ENCODE measurements at places on chromosomes 16 and 17.

- no peak for DNase-seq
Observed at GRCh38 chr17:73163043-73163442, 1.8 kb upstream of the SSTR2 start.

DNA sequence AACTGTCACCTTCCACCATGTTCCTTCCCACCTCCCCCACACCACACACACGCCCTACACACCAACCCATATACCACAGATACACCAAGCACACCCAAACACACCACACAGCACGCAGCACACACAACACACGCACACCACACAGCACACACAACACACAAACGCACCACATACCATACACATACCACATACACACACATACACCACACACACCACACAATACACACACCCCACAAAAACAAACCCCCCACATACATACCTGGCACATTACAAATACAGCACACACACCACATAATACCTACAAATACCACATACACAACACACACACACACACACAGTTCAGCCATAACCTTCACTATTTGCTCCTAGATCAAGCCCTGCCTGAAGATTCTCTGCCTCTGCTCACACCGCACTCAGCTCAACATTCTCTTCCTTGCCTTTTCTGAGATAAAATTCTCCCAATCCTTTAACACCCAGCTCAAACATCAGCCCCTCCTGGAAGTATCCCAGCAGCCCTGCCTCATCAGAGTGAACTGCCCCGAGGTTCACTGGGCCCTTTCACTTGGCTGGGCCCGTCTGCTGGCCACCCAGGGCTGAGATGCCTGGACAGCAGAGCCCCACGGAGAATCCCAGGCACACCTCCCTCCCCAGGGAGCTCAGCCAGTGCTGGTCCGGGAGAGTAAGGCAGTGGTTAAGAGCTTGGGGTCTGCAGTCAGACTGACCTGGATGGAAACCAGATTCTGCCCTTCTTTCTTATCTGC, 31.9 kb upstream of the CPNE2 start:
- DNase-seq, result no peak

GRCh38 chr16:74305978-74306784, 9.6 kb downstream of the PSMD7 start:
- DNase-seq, result no peak

GRCh38 chr17:16091773-16092172, 92.1 kb downstream of the TTC19 start:
- no peak for DNase-seq

DNA sequence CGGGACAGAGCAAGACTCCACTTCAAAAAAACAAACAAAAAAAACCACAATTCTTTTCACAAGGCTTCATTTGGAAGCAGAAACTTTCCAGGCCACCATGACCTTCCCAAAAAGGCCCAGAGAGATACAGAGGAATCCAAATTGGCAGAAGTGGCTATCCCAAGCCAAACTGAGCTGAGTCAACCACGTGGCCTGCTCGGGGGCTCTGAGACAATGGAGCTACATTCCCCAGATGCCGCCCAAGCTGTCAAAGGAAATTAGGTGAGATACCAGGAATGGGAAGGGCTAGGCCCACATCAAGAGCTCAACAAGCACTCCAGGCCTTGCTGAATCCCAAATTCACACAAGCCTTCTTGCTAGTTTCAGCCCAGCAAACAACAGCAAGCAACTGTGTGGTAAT, 5.7 kb upstream of the EXOSC6 start:
- no peak for DNase-seq

DNA sequence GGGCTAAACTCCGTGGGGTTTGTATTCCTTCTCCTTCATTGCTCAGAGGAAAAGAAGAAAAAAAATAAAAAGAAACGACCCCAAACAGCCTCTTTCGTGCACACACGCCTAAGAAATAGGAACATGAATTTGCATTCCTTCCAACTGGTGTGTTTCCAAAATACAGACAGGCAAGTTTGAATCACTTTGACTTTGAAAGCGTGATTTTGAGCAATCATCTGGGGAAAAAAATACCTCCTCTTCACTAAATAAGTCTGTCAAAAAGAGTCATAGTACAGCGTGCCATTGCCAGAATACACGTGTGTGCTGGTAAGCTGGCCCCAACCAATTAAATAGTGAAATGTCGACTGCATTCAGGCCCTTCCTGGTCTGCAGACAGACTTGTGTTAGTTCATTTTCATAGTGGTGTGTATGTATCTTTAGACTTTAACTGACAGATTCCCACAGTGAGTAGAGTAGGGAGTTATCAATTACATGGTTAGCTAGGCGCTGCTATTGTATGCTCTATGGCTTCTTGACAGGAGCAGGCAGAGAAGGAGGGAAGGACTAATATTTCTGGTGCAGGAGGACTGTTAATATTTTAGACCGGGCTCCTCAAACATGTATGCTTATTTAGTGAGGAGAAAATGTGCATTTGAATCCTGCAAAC, 618.3 kb downstream of the MAF start:
- no peak for DNase-seq

DNA sequence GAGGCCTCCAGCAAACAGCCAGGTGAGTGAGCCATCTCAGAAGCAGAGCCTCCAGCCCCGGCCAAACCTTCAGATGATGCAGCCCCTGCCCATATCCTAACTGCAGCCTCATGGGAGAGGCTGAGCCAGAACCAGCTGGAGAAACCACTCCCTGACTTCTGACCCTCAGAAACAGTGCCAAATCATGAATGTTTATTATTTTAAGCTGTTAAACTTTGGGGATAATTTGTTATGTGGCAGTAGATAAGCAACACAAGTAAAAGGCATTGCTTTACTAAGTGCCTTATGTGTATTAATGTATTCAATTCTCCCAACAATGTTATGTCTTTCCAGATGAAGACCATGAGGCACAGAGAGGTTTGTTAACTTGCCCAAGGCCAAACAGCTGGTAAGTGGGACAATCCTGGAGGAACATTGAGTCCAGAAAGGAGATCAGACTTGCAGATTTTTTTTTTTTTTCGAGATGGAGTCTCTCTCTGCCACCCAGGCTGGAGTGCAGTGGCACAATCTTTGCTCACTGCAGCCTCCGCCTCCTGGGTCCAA, 59.6 kb downstream of the SOCS1 start:
- no peak for DNase-seq

- DNase-seq, result no peak
Observed at GRCh38 chr17:55242476-55242875, 22.3 kb upstream of the HLF start.

DNA sequence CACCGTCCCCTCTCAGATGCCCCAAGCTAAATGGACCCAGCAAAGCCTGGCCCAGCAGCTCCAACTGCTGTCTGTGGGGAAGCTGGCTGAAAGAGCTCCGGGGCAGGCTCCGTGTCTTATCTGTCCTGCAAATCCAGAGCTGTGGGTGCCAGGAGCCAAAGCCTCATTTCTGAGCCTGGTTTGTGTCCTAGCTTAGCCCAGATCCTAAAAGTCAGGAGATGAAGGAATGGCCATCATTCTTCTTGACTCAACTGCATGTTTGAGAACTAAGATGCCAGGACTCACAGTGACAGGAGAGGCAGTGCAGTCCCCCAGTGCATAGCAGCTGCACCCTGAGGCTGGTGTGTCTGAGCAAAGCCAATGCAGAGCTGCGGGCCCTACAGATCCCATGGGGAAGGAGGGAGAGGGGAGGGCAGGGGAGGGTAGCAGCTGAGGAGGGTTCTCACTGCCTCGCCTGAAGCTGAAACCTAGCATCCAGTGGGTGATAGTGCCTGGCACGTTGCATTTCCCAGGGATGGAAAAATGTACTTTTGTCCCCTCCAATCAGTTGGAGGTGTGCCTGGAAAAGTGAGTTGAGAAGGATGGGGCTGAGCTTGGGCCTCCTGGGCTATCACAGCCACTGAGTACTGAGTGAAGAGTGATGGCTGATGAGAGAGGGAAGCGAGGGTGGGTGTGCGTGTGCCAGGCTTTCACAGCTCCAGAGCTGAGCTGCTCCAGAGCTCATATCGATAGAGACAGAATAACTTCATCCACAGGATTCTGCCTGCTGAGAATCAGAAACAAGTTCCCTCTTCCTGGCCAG, 24.5 kb upstream of the CD300E start:
- no peak for DNase-seq

DNA sequence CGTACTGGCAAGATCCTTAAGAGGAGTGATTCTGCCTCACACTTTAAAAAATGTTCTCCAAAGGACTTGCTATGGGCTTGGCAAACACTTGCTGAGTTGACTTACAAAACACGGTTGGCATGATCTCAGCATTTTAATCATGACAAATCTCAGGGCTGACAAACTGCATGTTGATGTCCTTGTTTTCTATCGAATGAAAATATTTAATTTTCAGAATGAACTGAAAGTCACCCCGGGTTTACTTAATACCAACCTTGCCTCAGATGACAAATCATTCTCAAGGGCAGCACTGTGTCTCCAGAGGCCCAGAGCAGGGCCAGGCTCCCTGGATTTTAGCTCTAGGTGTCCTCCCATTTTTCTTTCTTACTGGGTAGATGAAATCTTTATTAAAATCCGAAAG, 229.1 kb upstream of the ZFHX3 start:
- DNase-seq, result no peak

- no peak for DNase-seq
Observed at GRCh38 chr16:77928096-77928495, 94.3 kb upstream of the CLEC3A start.

GRCh38 chr17:60493847-60494321, 32.2 kb downstream of the APPBP2 start:
- DNase-seq, result no peak

GRCh38 chr16:69399361-69399760, 13.6 kb upstream of the TERF2 start:
- DNase-seq, result no peak

DNA sequence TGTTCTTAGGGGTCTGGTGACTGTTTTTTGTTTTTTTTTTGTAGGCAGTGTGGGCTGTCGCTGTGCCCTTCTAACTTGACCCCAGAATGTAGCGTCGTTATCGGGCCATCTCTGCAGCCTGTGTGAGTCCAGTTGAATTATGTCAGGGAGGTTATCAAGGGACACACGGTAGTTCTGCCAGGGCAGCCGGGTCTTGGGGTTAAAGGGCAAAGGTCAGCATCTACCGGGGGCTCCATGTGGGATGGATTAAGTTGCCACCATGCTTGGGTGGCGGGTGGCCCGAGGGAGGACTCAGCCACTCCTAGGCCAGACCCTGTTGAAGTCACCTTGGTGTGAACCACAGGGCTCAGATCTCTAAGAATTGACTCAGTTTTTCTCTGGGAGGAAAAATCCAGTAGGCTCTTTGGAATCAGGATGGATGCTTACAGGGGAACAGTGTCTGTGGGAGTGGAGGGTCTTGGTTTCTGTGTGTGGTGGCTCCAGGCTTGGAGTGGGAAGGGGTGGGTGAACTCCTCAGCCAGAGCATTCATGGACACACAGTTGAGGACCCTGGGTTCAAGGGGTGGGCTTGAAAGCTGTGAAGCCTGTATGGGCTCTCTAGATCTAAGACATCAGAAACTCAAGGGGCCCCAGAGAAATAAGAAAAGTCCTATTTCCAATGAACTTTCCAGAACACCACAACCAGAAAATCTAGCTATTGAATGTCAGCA, 191.7 kb downstream of the IRF8 start:
- DNase-seq, result no peak

GRCh38 chr16:30699615-30700099, 686 bp downstream of the SRCAP start:
- no peak for DNase-seq

DNA sequence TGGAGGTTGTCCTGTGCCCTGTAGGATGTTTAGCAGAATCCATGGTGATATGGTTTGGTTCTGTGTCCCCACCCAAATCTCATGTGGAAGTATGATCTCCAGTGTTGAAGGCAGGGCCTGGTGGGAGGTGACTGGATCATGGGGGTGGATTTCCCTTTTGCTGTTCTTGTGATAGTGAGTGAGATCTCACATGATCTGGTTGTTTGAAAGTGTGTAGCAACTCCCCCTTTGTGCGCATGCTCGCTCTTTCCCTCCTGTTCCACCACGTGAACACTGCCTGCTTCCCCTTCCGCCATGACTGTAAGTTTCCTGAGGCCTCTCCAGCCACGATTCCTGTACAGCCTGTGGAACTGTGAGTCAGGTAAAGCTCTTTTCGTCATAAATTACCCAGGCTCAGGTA, 61.9 kb downstream of the ARHGAP17 start:
- DNase-seq, result no peak

GRCh38 chr17:43909537-43910231, 2.3 kb upstream of the MPP2 start:
- no peak for DNase-seq

DNA sequence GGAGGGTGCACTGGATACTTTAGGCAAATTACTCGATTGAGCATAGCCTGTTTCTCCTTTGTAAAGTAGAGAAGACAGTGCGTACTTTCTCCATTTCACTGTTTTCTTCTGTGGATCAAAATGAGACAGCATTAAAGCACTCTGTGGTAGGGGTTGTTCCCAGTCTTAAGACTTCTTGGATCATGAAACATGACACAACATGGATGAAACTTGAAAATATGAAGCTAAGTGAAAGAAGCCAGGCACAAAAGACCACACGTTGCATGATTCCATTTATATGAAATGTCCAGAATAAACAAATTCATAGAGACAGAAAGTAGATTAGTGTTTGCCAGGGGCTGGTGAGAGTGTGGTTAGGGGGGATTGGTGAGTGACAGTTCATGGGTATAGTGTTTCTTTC, 61.8 kb upstream of the MED9 start:
- DNase-seq, result no peak

DNA sequence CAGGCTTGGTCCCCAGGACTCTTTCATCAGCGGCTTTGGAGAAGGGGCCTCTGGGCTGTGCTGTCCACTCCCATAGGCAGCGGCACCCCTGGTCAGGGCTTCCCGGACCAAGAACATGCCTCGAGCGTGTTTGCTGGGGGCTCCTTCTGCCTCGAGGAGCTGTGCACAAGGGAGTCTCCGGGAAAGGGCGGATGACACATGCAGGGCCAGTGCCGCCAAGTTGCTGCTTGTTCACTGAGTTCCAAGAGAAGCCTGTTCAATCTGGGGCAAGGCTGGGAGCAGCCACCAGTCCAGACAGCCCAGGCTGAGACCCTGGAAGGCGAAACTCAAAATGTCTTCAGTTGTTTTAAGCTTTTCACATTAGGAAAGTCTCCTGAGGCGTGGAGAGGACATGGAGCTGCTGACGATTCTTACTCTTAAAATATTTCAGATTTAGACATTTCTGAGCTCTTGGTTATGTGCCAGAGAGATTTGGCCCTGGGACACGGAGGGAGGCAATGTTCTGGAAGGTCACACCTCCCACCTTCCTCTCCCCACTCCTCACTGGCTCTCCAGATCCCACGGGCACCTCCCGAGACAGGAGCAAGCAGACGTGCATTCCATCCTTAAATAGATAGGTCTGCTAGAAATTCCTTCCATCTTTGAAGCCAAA, 84.5 kb upstream of the ZNF469 start:
- peak; percentile 46 for DNase-seq

- peak; percentile 43 for DNase-seq
Observed at GRCh38 chr17:70636517-70637133, 467.3 kb downstream of the KCNJ2 start.

All from AG08396 (cell line).